ENCODE measurements at places on chromosomes 3 and 15.

GRCh38 chr3:32359766-32360492 lies 31.7 kb upstream of the CMTM7 start:
- peak; percentile 94 for DNase-seq

DNA sequence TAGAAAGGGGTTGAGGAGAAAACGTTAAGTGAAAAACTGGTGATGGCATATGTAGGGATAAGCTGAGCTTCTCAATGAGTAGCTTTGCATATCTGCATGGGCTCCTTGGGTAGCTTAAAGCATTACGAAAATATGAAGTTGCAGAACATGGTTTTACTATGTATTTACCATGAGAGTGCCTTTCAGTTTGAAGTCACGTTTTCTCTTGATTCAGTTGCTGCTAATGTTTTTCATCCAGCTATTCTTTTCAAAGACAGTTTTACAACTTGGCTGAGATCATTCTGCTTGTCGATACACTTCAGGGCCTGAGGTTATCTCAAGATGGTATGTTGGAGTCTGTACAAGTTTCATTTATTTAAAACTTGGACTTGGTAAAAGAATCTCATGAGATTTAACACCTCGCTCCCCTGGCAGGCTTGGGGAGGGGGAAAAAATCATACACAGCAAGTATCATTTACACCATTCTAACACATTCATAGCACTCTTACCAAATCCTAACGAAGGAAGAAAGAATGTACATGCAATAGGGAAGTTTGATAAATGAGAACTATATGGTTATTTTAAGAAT lies 103.3 kb upstream of the CMC1 start:
- DNase-seq: no peak

- no peak for DNase-seq
Measured at GRCh38 chr3:175108613-175109151, 249.5 kb downstream of the NAALADL2 start.

DNA sequence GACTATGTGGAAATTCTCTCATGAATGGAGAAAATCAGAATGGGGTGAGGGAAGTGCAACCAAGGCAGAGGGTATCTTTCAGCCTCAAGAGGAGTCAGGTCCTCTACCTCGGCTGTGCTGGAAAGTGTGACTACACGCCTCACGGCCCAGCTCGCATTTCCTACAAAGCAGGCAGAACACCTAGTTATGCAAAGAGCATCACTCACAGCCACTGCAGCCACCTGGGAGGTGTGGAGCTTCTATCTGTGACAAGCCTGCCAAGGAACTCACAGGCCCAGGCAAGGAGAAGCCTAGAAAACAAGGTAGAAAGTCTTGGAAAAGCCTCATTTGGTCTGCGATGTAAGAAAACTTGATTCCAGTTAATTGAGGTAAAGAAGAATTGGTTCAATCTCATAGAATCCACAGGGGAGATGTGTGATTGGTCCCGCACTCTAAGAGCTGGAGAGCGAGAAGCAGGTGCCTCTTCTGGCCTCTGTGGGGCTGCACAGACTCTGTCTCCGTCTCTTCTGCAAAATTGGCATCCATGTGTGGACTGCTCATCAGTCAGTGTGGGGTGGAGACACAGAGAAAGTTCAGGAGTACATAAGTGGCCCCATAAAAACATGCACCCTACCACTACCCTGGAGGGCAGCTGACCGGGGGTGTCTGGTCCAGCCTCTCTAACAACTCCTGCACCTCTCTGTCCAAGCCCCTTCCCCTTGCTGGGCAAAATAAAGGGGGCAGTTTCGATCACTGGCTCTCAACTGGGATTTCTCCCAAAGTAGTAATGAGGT lies 76.8 kb downstream of the TAMM41 start:
- DNase-seq: no peak

GRCh38 chr15:51621936-51622603 lies 501 bp downstream of the DMXL2 start:
- DNase-seq: peak; percentile 71

DNA sequence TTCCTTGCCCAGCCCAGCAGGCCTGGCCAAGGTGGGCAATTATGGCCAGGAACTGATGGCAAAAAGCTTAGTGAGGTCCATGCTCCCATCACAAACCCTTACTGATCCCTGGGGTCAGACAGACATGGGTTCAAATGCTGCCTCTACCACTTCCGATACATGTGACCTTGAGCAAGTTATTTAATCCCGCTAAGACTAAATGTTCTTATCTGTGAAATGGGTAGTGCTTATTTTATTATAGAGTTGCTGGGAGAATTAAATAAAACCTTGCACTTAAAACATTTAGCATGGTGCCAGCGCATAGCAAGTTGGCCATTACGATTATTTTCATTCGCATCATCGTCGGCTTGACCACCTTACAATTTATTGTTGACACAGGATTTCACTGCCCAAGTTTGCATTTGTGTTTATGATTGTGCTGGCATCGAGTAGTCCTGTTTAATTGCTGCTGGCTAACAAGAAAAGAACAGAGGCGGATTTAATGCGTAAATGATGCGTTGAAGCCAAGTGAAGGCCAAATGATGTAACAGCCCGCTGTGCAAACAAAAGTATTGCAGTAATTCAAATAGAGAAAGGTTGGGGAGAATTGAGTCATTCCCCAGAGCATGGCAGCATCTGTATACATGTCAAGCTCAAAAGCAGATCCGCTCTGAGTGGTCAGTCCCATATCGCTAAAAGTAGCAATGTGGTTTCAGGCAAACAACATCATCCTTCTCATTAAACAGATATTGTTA lies 7.3 kb upstream of the FURIN start:
- DNase-seq: no peak

DNA sequence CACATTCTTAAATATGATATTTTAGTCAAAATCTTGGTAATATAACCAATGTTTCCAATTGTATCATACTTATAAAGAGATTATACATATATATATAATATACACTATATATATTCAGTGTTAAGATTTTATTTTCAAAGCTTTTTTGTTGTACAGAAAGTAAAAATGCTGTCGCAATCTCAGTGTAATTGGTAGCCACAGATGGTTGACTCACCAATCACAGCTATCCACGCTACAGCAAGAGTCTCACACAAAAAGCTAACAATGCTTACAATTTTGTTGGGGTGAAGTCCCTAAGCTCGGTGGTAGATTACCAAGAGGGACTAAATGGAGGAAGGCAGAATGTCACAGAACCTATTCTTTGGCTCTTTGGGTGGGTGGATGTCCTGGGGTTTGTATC lies 16.9 kb upstream of the CFAP161 start:
- no peak for DNase-seq

GRCh38 chr15:72535911-72536310 lies 61.8 kb downstream of the ARIH1 start:
- no peak for DNase-seq

GRCh38 chr3:119729996-119730395 lies 27.2 kb downstream of the CFAP91 start:
- DNase-seq: no peak

- peak; percentile 75 for DNase-seq
Measured at GRCh38 chr3:124826703-124827102, 60.5 kb downstream of the ITGB5 start.

- DNase-seq: peak; percentile 79
Measured at GRCh38 chr3:25897019-25897418, 107.1 kb downstream of the OXSM start.

- no peak for DNase-seq
Measured at GRCh38 chr3:56858331-56858730, 56.6 kb upstream of the ARHGEF3 start.

- no peak for DNase-seq
Measured at GRCh38 chr3:73474619-73475018, 150.1 kb downstream of the PDZRN3 start.

GRCh38 chr15:50113187-50113505 lies 5.9 kb downstream of the ATP8B4 start:
- DNase-seq: no peak

DNA sequence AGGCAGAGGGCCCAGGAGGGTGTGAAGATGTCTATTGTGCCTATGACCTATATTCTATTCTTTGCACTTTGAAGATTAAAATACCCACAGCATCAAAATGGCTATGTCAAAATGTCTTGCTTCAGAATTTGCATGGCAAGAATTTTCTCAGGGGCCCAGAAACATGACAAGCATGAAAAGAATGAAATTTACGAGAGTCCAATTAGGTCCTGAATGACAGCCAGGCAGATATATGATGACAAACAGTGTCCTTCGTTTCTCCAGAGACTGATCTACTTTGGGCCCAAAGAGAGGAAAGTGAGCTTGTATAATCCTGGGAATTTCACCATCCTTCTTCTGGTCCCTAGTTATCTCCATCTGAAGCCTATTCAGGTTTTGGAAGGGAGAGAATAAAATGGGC lies 609.9 kb downstream of the FHIT start:
- no peak for DNase-seq

DNA sequence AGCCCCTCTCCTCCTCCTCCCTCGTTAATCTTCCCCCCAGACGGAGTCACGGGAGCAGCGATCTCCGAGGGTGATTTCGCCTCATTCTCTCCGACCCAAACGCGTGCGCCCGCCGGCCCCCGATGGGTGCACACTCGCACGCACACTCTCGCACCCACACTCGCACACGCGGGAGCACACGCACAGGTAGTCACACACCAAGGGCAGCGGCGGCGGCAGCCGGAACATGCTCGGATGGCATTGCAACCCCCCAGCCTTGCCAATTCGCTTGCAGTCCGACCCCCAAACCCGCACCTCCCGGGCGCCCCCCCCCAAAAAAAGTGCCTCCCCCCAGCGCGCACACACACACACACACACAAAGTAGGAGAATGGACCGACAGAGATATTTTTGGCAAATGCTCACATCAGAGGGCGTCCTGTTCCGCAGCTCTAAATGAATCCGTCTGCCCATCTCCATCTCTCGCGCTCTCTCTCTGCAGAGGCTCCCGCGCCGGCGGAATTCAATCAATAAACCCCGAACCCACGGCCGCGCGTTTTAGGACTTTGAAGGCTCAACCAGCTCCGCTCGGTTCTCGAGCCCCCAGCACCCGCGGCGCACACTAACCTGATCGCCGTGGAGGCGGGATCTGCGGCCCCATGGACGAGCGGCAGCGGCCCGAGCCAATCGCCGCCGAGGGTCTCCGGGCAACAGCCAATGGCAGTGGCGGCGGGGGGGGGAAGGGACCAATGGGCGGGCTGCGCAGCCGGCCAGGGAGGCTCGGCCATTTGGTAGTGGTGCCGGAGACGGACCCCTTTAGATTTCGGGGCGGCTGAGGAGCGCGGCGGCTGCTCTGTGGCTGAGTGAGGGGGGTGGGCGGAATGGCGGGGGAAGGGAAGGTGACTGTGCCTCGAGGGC lies at the start of gene ANP32A:
Gene ANP32A (minus strand): TSS at position 601 of the 895 bp plus-strand sequence. CDS start 144 bp downstream, at position 457.
- DNase-seq: peak; percentile 98

- peak; percentile 97 for DNase-seq
Measured at GRCh38 chr3:126389112-126389793, 5.5 kb upstream of the CFAP100 start.

DNA sequence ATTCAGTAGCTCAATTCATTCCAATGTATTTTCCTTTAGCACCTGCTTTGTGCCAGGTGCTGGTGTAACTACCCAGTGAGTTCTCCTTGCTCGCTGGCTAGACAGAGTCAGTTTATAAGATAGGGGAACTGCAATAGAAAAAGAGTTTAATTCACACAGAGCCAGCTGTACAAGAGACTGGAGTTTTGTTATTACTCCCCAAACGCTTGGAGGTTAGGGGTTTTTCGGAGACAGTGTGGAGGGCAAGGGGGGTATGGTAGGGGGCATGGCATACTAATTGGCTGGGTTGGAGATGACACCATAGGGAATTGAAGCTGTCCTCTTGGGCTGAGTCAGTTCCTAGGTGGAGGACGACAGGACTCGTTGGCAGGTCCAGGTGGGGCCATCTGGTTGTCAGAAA lies 5.4 kb upstream of the CFAP91 start:
- DNase-seq: no peak

DNA sequence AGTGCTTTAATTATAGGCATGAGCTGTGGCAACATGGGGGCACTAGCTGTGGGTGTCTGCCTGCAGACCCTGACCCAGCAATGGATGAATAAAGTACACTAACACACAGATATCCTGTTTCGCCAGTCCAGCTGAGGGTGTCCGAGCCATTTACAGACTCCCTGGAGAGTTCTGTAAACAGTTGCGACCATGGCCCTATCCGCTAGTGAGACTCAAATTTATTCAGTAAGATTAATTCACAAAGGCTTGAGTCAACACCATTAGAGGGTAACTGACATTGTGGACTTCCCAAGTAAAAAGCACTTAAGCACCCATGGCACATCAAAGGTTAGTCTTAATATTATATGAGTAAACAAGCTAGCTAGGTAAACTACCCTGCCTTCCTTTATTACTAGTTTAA lies 161.6 kb downstream of the TBL1XR1 start:
- DNase-seq: no peak

DNA sequence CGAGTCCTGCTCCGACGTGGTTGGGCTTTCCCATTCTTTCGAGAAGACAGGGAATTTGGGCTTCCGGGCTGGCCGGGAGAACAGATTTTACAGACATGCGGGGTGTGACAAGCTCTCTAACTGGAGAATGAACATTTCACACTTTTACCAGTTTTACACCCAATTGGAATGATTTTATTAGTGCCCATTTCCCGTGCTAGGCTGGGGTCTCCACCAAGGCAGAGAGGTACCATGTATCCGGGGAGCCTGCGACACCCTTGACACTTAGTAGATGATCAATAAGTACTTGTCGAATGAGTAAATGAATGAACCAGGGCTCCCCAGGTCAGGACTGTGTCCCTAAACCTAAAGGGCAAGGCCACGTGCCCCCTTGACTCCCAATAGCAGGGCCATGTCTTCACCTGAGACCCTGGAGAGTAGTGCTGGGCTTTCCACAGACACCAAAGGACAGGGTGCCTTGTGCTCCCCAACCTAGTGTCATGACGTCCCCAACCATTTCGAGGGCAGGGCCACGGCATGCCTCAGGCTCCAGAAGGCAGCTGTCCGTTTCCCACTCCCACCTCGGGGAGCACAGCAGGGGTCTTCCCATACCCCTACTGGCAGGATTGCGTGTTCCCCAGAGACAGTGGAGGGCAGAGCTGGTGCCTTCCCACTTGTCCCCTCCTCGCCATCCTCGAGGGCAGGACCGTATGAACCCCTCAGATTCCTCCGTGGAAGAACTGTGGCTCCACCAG lies 679 bp upstream of the MYD88 start:
- DNase-seq: peak; percentile 72

- DNase-seq: no peak
Measured at GRCh38 chr3:138186803-138187295, 252 bp upstream of the ARMC8 start.

GRCh38 chr3:130783629-130784028 lies 37.0 kb upstream of the PIK3R4 start:
- DNase-seq: no peak

DNA sequence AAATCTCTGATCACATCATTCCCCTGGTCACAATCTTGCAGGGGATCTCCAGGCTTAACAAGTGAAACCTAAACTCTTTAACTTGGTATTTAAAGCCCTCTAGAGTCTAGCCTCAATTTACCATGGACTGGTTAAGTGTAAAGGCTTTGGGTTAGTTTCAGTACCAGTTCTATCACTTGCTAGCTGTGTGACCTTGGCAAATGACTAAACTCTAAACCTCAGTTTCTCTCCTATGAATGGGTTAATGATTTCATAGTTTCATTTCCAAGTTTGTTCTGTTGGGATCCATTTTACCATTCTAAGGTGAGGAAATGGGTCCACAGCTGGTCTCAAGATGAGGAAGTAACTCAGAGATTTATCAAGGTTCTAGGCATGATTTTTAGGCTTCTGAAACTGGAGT lies 38.8 kb upstream of the TIMP4 start:
- no peak for DNase-seq

- DNase-seq: no peak
Measured at GRCh38 chr3:7693976-7694375, 807.6 kb upstream of the LMCD1 start.
